ENCODE measurements at places on chromosomes 12 and 14.

DNA sequence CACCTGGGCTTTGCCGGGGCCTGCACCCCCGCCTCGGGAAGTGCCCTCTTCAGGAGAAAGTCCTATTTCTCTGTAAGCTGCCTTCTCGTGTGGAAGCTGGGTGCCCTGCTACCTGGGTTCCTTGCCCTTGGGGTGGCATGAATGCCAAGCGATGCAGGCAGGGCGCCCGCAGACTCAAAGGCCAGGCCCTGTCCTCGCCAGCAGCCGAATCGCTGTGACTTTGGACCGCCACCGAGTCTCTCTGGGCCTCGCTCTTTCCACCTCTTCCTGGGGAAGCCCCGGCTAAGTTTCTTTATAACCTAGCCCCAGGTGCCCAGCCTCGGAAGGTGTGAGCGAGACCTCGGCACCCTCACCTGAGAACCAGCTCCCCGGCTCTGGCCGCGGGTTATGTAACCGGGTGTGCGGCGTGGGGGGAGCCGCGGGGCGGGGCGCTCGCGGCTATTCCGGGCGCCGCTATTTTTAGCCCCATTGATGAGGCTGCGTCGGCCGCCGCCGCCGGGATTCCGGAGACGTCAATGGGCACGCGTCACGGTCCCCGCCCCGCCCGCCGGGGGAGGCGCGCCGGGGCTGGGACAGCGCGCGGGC, 14.6 kb upstream of the NR4A1 start:
- DNase-seq = peak; percentile 41

GRCh38 chr12:14883686-14884085, 2.0 kb downstream of the MGP start:
- no peak for DNase-seq

DNA sequence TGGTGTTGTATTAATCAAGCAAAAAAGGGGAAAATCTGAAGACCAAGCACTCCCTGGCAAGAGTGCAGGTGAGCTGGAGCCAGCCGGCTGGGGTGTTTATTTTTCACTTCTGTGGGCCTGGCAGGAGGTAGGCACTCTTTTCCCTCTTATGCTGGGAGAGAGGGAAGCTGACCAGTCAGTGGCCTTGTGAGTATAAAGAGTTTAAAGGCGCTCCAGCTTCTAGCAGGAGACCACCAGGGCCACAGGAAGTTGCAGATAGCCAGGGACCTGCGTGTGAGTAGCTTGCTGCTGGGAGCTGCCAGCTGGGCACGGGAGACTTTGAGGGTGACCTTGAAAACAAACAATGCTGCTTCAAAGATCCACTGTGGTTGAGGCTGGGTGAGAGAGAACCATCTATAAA, 217.4 kb upstream of the PWP1 start:
- no peak for DNase-seq

DNA sequence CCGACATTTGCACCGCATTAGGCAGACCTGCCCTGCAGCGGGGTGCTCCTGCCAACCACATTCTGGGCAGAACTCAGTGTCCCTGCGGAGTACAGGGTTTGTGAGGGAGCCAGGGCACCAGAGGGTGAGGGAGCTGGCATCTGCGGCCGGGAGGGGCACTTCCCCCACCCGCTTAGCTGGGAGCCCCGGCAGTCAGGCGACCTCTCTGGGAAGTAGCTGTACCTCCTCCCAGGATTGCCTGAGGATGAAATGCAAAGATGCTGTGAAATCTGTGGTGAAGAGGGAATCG, 58.6 kb downstream of the ANKRD9 start:
- DNase-seq = no peak

Data from nucleus accumbens (tissue), 56 donors.